Islet precursor cell (in vitro differentiated cells): ENCODE measurements at places on chromosomes 1 and 21.
A peak's percentile ranks its signal among the peaks of the same experiment; 100 is the strongest.

GRCh38 chr1:224528900-224529299 is 87.2 kb upstream of the CNIH3 start:
- peak; percentile 85 for DNase-seq

GRCh38 chr1:15932612-15933011 is 43.3 kb downstream of the ZBTB17 start:
- no peak for DNase-seq

- no peak for DNase-seq
These were observed 6.7 kb downstream of the ZBTB7B start for GRCh38 chr1:155009221-155009711.

DNA sequence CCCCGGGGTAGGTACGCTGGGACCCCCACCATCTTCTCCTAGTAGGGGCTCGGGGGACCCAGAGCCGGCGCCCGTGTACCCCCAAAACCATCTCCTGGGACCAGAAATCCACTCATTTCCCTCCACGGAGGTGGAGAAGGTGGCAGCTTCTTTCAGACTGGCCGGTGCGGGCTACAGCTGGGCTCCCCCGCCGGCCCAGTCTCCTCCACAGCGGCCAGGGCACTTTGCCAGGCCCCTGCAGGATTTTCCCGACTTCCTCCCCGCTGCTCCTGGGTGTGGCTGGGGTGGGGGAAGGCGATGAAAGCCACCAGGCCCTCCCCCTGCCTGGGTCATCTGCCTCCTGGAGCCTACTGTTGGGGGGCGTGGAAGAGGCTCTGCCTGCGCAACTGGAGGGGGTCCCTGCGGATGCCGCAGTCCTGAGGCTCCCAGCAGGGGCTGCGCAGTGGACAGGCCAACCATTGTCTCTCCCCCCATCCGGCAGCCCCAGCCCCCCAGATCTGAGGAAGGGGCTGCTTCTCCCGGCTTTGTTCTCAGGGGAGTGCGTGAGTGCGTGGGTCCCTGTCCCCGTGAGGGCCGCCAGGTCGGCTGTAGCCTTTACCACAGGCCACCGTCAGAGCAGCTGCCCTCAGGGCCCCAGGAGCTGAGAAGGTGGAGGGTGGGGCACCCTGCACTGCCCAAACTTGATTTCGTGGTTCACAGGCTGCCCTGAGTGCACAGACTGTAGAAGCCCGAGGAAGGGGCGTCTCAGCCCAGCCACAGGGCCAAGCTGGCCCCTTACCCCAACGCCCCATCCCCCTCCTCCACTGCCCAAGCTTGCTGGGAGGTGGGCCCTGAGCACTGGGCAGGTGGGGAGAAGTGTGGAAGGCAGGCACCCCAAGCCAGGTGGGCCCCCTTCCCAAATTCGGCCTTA is 1.3 kb downstream of the AGRN start:
- DNase-seq, result no peak

DNA sequence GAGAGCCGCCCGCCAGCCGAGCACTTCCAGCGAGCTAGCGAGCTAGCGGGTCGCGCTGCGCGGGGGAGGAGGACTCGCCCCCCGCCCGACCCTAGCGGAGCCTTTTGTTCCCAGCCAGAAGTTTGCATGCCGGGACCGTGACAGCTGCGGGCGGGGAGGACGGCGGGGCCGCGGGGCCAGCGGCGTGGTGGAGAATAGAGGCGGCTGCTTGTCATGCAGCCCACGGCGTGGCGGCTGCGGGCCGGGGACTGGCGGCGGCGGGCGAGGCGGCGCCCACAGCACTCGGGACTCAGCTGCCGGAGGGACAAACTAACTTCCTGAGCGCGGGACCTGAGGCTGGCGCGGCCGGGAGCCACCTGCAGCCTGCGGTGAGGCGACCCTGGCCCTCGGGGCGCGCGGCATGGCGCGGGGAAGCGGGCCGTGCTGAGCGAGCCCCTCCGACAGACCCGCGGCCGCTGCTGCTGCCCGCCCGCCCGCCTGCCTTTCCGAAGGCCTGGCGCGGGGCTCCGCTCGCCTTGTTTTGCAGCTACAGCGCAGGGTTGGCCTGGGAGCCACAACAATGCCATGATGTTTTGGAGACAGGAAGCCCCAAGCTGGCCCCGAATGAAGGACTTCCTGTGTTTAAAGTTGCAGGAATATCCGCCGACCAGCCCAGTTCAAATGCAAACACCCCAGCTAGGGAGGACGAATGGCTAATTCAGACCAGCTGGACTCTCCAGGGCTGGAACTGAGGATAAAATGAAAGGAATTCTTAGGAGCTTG is 82.2 kb upstream of the BMP8A start:
- DNase-seq, result peak; percentile 71

DNA sequence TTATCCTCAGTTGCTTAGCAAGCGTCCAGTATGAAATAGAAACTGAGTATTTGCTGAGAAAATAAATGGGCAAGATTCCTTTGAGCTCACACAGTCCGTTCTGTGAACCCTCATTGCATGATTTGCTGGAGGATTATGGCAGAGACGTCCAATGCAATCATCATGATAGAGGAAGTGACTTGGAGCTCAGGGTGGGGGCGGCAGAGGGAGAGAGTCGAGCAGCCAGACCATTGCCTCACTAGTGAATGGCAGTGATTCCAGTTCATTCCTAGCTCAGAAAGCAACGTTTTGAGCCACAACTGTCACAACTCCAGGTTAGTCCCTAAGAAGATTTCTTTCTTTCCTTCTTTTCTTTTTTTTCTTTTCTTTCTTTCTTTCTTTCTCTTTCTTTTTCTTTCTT is 27.5 kb upstream of the COL9A2 start:
- DNase-seq, result no peak

DNA sequence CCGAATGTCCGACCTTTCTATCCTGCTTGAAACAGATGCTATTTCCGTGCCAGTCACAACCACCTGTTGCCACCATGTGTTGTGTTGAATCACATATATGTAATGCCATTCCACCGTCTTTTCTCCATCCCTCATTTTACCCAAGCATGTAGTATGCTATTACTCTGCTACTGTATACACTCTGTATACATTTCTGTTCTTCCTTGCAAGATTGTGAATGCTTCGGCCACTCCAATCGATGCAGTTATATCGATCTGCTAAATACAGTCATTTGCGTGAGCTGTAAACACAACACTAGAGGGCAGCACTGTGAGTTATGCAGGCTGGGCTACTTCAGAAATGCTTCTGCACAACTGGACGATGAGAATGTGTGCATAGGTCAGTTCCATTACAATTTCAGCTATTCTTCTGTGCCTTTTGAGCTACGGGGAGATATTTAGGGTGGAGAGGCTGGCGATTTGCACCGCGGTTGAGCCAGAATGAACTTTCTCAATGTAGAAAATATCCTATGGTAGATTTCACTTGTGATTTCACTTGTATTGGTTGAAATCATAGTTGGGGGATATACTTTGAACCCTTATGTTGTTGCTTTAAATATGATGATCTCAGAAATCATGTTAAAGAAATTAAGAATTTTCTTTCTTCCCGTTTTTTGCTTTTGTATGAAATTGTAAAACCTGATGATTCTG is 289.8 kb downstream of the NTNG1 start:
- peak; percentile 63 for DNase-seq

DNA sequence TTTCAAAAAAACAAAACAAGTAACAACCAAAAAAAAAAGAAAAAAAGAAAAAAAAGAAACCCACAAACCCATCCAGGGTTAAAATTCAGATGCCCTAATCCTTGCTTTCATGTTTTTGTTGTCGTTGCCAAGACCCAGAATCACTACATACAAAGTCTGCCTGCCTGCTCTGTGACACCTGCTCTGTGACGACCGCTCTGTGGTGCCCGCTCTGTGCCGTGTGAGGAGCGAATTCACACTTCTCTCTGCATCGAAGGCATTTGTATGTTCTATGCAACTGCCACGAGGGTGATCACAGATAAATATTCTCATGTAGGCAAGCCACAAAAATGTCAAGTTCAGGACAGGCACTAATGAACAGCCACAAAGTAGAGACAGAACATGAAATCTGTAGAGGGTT is 178.6 kb downstream of the SLC45A1 start:
- DNase-seq, result no peak

GRCh38 chr21:31414263-31415000 is 70.4 kb upstream of the TIAM1 start:
- DNase-seq, result peak; percentile 35

DNA sequence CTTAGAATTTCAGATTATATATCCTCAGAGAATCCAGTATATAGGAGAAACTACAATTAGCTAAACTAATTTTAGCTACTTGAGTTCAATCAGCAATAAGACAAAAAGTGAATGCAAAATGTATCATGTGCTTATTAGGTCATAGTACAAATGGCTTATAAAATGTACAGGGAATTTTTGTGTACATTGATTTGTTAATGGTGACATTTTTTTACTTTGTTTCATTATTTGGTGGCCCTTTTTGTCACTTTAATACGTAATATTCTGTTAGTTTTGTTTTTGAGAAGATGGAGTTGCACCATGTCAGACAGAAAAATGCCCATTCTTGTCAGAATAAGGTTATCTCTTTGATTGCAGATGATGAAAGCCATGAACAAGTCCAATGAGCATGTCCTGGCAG is 33.6 kb downstream of the CC2D1B start:
- DNase-seq, result no peak

GRCh38 chr21:21750124-21750825 is 752.1 kb downstream of the NCAM2 start:
- no peak for DNase-seq

- DNase-seq, result no peak
These were observed 40.4 kb downstream of the TENT5C start for GRCh38 chr1:117646007-117646811.

DNA sequence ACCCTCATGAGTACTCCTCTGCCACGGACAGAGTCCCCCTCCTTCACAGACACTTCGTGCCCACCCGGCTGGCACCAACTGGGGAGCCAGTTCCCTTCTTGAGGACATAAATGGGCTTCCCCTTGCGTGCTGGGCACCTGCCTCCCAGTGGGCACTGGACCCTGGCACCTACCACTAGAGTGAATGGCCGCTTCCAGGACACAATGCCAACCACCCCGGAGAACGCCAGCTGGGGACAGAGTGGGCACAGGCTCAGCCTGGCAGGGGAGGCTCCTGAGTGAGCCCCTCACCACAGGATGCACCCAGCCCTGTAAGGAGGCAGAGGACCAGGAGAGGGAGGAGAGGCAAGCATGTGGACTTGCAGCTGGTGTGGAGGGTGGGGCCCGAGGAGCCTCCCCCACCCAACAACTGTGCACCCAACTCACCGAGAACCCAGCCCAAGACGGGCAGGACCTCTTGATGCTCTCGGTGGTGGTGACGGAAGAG is 1.0 kb downstream of the ENTREP3 start:
- DNase-seq, result no peak

- no peak for DNase-seq
These were observed 5.9 kb downstream of the MX1 start for GRCh38 chr21:41431788-41432548.
